Epithelial cell of prostate (primary cell): ENCODE measurements at places on chromosomes 7 and 10.

- DNase-seq: no peak
These were observed 92.9 kb downstream of the ZNF467 start for GRCh38 chr7:149680331-149681025.

DNA sequence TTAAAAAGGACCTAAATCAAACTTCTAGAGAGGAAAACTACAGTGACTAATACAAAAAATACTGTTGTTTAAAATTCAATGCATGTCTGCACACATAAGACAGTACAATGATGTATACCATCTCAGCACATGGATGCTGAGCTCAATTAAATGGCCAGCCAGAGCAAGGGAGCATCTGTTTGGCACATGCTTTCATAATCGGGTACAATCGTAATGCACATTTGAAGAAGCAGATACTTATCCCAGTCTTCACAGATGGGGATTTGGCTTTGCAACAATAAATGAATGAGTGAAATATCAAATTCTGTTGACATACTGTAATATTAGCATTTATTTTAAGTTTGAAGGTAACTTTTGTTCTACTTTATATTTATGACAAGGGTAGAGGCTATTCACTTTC lies 187.8 kb downstream of the CRPPA start:
- DNase-seq: no peak

GRCh38 chr10:99595770-99596465 lies 24.3 kb downstream of the SLC25A28 start:
- no peak for DNase-seq

GRCh38 chr7:73742338-73742752 lies 3.7 kb upstream of the ABHD11 start:
- DNase-seq: no peak

- peak; percentile 77 for DNase-seq
These were observed 521 bp upstream of the PTPN12 start for GRCh38 chr7:77536413-77537135.

GRCh38 chr7:108596560-108596959 lies 26.9 kb downstream of the DNAJB9 start:
- no peak for DNase-seq

DNA sequence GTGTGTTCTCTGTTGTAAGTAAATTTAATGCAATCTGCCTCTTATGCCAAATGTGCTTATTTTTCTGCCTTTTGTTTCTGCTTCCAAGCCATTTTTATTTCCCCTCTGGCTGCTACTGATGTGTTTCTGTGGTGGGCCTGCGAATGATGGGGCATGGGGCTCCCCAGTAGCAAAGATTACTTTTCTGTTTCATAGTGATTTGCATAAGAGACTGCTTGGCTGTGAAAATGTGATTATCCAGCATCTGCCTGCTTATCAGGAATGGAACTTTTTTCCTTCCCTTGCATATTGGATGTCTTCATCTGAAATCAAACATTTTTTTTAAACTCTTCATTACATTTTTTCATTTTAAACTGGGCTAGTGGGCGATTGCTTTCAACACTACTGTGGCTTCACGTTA lies 57.7 kb upstream of the BTBD16 start:
- no peak for DNase-seq

- no peak for DNase-seq
These were observed 459 bp downstream of the ZDHHC6 start for GRCh38 chr10:112446055-112446854.

DNA sequence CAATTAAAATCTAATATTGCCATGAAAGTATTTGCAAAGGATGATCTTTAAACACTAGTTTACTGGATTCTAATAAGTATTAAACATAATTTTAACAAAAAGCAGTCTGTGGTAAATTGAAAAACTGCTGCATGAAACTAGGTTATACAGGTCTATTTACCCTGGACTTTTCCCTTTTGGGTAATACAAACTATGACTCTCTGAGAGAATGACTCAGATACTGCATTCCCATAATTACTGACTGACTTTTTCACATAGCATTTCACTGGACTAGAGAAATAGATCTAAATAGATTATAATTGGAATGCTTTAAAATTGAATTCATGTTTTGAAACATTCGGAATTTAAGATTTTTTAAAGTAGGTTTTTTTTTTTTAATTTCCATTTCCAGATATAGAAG lies 395.7 kb downstream of the THSD7A start:
- no peak for DNase-seq

GRCh38 chr10:87862679-87863052 lies 667 bp downstream of the KLLN start:
- no peak for DNase-seq

DNA sequence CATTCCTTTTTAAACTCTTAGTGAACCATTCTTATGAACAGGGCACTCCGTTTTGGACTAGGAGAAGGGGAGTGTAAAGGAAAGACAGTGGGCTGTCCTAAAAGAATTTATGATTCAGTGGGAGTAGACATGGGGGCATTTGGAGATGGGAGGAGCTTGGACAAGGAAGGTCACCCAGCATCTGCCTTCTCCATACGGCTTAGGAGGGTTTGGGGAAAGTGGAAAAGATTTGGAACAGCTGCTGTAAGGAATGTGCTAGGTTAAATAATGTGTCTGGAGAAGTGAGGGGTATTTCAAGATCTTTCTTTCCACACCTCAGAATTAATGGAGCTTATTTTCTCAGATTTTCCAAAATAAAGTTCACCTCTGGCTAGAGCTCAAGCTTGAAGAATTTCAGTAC lies 24.0 kb downstream of the SLC35G1 start:
- DNase-seq: no peak

DNA sequence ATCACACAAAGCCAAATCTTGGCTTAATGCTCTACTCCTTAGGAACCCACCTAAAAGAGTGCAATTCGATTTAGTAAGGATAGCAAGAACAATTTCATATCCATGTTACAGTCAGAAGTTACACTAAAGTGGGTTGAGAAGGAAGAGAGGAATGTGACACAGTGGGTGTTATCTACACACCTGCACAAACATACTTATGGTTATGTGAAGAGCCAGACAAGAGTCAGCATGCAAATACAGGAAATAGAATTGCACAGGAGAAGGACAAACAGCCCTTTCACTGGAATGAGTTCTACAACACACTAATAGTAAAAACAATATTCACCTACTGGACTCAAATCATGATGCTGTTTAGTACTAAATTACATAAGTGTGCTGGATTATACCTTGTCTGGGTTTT lies 262.8 kb downstream of the DGKB start:
- DNase-seq: peak; percentile 66

DNA sequence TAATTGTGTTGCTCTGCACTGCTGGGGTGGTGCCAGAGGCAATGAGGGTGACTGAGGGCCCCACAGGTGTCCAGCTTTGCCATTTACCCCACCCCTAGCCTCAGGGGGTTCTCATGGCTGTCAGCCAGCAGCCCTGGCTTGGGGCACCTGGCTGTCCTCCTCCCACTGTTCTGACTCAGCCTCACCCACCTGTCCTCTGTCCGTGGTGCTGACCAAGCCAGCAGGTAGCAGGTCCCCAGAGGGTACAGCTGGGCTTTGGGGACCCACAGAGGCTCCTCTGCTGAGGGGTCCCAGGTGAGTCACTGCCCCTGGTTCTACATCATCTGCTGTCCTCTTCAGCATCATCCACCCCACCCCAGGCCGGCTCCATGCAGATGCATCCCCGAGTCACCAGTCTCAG lies 32.2 kb upstream of the ZNF716 start:
- no peak for DNase-seq

DNA sequence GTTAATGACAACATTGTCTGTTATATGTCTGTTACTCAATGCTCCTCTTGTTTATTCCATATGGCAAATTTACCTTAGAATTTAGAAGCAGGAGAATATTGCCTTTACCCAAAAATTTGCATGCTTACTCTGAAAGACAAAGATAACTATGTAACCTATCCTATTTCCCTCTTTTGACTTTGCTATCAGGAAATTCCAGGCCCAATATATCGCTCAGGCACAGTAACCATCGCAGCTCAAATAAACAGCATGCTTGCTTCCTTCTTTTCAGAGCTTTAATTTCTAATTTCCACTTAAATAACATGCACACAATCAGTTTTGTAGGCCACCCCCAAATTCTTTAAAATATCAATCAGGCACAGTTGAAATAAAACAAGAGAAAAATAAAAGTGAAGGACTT lies 57.8 kb downstream of the EBLN1 start:
- no peak for DNase-seq

DNA sequence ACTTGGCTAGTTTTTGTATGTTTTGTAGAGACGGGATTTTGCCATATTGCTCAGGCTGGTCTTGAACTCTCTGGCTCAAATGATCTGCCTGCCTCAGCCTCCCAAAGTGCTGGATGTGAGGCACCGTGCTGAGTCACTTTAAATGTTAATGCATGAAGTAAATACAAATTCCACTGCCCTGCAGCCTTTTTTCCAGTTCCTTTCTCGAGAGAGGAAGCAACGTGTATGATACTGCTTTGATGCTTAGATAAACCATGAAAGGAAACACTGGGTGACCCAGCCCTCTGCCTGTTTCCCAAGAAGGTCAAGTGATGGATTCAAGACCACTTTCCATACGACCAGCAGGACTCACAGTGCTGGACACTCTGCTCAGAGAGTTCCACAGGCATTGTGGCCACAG lies 11.3 kb upstream of the MRPS24 start:
- DNase-seq: no peak

DNA sequence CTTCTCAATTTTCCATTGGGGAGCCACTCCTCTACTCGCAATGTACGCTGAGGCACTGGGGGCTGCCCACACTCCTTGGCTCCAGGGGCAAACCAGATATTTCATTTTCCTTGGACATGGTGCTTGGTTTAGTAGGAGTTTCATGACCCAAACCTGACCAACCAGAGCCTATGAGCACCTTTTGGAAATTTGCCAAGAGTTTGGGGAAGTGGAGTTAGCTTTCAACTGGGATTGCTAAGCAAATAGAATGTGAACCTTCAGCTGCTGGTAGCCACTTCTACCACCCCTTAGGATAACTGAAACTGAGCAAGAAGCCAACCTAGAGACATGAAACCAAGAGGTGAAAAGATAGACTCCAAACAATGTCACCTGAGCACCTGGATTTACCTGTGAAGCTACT lies 74.9 kb upstream of the COL13A1 start:
- DNase-seq: no peak

DNA sequence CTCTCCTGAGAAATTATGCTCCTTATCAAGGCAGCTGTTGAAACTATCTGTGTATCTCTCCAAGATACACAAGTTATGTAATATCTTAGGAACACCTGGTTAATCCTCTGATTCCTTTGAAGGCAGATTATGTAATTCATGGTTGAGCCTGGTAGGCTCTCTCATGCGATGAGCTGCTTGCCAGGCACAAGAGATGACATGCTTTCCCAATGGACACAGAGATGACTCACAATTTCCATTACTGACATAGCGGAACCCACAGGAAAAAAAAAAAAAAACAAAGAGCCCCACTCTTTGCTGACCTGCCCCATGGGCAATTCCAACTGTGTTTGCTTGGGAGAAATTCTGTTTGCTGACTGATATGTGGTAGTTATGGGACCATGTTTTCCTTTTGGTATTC lies 736.4 kb upstream of the PHF14 start:
- DNase-seq: peak; percentile 14

- no peak for DNase-seq
These were observed 270.0 kb upstream of the PLXDC2 start for GRCh38 chr10:19546224-19546623.

- DNase-seq: no peak
These were observed 39.1 kb upstream of the ANAPC16 start for GRCh38 chr10:72176701-72177100.
